Heart right ventricle (tissue), 16 donors: ENCODE measurements at places on chromosomes 3 and 15. TPM values are rescaled to one million over a fixed set of nuclear protein-coding genes. Genes with fewer than 3 reads are reported as not detected.

GRCh38 chr3:189132839-189133238 is 38.9 kb upstream of the TPRG1 start:
- no peak for DNase-seq

- no peak for DNase-seq
Observed at GRCh38 chr3:14430053-14430452, 27.6 kb downstream of the SLC6A6 start.

DNA sequence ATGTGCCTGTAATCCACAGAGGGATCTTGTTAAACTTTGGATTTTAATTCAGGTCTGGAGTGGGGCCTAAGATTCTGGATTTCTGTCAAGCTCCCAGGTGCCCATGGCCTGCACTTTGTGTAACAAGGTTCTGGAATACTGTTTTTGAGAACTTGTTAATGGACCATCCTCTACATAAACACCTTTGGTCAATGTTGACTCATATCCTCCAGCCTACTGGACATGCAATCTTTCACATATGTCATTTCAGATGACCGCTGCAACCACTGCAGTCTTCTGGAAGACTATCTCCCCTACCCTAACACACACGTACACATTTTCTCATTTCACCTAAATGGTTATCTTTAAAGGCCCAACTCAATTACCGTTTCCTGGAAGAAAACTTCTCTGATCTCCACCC is 302.1 kb upstream of the TPRG1 start:
- DNase-seq, result no peak

- no peak for DNase-seq
Observed at GRCh38 chr3:49341996-49342395, 2.1 kb upstream of the USP4 start.

DNA sequence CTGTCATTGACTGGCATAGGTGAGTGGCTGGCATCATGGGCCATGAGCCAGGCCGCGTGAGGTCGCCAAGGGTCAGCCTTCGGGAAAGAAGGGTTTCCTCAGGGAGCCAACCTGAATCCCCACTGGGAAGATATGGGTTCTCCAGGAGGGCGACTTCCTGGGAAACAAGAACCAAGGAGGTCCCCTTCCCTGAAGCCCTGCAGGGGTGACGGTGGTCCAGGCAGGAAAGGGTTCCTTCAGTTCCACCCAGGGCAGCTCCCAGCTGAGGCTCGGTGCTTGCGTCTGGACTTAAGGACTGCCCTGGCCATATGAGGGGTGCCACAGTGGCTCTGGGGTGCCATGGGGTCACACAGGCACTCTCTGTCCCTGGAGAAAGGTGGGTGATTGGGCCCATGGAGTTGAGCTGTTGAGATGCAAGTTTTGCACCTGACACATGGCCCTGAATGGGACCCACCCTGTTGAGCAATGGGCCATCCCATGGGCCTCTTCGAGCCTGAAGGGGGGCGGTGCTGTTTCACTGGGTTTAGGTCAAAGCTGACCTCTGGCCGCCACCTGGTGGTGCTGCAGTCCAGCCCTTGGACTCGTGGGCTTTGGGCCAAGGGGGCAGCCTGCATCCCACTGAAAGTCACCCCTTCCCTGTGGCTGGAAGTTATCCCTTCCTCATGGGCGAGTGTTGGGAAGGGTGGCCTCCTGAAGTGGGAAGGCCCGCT is 228.1 kb downstream of the SNRPN start:
- DNase-seq, result no peak

GRCh38 chr15:66646308-66646707 is 55.7 kb upstream of the SMAD6 start:
- DNase-seq, result no peak

ANKUB1 gene
- not detected for total RNA-seq

DNA sequence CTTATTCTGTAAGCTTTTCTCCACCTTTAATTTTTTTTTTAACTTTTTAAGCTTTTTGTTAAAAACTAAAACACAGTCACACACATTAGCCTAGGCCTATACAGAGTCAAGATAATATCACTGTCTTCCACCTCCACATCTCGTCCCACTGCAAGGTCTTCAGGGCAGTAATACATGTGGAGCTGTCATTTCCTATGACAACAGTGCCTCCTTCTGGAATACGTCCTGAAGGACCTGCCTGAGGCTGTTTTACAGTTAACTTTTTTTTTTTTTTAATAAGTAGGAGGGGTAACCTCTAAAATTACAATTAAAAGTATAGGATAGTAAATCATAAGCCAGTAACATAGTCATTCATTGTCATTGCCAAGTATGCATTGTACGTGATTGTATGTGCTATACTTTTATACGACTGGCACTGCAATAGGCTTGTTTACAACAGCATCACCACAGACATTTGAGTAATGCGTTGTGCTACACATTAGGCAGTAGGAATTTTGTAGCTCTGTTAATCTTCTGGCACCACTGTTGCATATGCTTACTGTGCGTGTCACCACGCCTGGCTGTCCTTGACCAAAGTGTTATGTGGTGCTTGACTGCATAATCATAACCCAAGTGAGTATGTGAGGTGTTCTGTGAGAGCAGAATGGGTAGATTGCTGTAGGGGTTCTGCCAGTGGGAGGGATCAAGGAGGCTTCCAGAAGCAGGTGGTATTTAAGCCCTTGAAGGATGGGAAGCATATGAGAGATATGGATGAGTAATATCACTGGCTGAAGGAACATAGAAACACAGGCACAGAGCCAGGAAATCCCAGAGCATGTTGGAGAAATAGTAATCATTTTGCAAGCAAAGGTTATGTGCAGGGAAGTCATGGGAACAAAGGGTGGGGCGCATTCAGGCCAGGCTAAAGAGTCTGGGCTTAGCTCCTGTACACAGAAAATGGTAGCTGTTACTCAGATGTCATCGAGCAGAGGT is 18.3 kb downstream of the FBXO22 start:
- DNase-seq, result no peak
